CD8-positive, alpha-beta memory T cell (primary cell): ENCODE measurements at places on chromosomes 16 and 17. TPM values are rescaled to one million over a fixed set of nuclear protein-coding genes. Genes with fewer than 3 reads are reported as not detected.

DNA sequence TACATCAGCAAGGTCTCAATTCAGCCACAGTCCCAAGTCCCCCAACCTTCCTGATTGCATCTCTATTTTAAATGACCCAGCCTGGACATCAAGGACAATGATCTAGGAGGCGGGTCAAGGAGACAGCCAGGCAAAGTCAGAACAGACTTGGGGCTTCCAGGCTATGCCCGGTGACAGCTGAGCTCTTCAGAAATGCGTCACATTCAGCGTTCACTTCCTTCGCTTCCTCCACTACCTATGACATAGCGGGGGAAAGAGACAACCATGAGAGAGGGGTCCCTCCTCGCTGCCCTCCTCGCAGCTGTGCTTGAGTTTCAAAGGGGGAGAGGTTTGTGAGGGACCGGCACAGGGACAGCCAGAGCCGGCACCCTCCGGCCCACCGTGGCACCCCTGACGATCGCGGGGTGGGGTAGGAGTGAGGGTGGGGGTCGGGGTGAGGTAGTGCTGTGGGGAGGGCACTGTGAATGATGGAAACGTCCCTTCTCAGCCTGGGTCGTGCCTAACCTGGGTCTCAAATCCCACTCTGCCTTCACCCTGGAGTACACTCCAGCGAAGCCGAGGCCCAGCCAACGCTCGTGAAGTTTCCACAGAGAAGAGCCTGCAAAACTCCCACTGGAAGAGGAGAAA, 12.3 kb upstream of the LGALS3BP start:
- no peaks in the 10 kb centered on the region for H3K27me3 ChIP-seq
- peaks cover 15% of the 10 kb centered on the region for H3K36me3 ChIP-seq
- DNase-seq = no peak
- H3K4me3 ChIP-seq = no peak overlapping the region
- H3K4me1 ChIP-seq = peaks cover 1% of the 10 kb centered on the region
- H3K27ac ChIP-seq = no peak overlapping the region

- no peak overlapping the region for H3K4me3 ChIP-seq
- H3K27me3 ChIP-seq = no peaks in the 10 kb centered on the region
- DNase-seq = no peak
- no peaks in the 10 kb centered on the region for H3K36me3 ChIP-seq
- H3K4me1 ChIP-seq = peaks cover 21% of the 10 kb centered on the region
These were observed 180.9 kb downstream of the RPTOR start for GRCh38 chr17:80725517-80725916.

DNA sequence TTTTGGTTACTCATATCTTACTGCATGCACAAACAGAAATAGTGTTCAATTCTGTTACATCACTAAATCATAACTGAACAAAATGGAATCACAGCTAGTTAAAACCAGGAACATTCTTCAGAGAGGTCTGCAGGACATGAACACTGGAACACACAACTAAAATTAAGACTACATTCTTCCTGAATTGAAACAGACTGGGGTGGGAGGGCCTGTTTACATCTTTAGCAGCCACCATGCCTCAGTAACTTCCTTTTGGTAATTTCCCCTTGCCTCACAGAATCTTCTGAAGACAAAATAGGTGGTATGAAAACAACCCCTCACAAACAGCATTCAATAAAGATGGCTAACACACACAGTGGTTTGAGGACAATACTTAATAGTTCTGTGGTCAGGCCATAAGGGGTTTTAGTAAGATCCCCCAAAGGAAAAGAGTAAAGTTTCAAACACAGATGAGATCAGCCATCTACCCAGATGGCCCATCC, 6.5 kb downstream of the MARF1 start:
- DNase-seq = no peak
- peak overlapping the region; percentile 13 for H3K27ac ChIP-seq
- peaks cover 49% of the 10 kb centered on the region for H3K4me1 ChIP-seq
- peaks cover 50% of the 10 kb centered on the region for H3K36me3 ChIP-seq
- H3K4me3 ChIP-seq = peak overlapping the region; percentile 16

- H3K36me3 ChIP-seq = no peaks in the 10 kb centered on the region
- no peak overlapping the region for H3K27ac ChIP-seq
- peaks cover 4% of the 10 kb centered on the region for H3K4me1 ChIP-seq
- DNase-seq = no peak
These were observed 3.5 kb downstream of the MGAT5B start for GRCh38 chr17:76871668-76872067.

DNA sequence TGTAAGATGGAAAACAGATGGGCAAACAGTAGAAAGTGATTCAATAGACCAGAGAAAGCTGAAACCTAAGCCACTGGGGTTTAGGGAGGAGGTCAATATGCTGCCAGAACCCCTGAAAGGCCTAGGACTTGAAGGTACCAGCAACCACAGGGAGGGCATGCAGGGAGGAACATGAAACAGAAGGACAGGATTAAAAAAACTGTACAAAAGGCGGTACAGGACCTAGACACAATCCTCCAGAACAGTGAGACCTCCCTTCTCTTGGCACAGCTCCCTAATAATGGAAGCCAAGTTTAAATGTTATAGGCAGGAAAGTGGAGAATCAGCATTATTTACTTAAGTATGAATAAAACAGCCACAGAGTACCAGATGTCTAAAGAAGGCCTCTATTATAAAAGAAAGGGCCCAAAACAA, 105.5 kb downstream of the SPAG9 start:
- H3K27ac ChIP-seq = no peak overlapping the region
- no peak for DNase-seq
- no peaks in the 10 kb centered on the region for H3K27me3 ChIP-seq
- H3K4me3 ChIP-seq = no peak overlapping the region
- no peaks in the 10 kb centered on the region for H3K4me1 ChIP-seq
- peaks cover 12% of the 10 kb centered on the region for H3K36me3 ChIP-seq

- no peak overlapping the region for H3K4me3 ChIP-seq
- H3K27me3 ChIP-seq = peaks cover 42% of the 10 kb centered on the region
- no peak overlapping the region for H3K27ac ChIP-seq
These were observed 13.9 kb upstream of the OR1F1 start for GRCh38 chr16:3173892-3174617.

DNA sequence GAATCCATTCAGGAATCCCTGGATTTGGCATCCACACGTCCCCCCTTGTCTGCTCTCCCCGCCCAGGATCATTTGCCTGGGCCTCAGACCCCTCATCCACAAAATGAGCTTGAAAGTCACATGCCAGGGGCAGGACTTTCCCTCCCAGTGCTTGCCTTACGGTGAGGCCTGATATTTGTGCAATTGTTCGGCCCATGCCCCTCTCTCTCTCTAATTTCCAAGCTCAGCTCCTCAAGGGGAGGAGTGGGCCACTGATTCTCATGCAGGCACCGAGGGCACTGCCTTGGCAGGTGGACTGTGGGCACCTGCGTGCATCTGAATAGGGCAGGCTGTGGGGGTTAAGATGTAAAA, 267.2 kb upstream of the FOXF1 start:
- no peaks in the 10 kb centered on the region for H3K4me1 ChIP-seq
- H3K27me3 ChIP-seq = peaks cover 9% of the 10 kb centered on the region
- no peak overlapping the region for H3K27ac ChIP-seq
- no peak overlapping the region for H3K4me3 ChIP-seq

DNA sequence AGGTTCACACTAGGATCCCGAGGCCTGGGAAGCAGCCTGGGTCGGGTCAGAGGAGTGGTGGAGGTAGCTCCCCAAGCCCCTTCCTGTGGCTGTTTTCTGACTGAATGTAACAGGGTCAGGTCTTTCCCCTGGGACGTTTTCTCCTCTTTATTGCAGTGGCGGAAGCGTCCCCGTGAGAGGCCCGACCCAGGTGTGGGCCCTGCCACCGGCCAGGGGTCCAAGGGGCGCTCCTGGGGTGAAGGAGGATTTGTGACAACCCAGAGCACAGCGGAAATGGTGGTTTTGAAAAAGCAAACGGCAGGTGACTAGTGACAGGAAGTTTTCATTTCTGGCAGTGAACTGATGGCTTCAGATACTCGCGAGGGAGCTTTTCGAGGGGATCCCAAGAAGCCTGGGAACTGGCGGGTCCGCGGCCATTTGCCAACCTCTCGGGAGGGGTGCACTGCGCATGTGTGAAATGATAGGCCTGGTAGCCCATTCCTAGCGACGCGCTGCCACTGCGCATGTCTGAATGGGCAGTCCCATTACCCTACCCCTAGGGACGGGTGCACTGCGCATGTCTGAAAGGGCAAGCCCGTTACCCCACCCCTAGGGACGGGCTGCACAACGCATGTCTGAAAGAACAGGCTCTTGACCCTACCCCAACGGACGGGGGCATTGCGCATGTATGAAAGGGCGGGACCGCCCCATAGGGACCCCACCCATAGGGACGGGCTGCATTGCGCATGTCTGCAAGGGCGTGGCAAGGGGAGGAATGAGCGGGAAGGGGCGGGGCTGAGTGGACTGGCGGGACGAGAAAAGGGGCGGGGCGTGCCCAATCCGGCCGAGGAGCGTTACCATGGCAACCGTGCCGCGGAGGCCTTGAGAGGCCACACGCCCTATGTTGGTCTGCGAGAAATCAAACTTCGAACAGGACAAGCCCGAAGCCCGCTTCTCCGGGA, 1747.9 kb downstream of the TP53TG3F start:
- no peaks in the 10 kb centered on the region for H3K4me1 ChIP-seq
- no peak overlapping the region for H3K27ac ChIP-seq
- no peaks in the 10 kb centered on the region for H3K36me3 ChIP-seq
- no peak overlapping the region for H3K4me3 ChIP-seq

DNA sequence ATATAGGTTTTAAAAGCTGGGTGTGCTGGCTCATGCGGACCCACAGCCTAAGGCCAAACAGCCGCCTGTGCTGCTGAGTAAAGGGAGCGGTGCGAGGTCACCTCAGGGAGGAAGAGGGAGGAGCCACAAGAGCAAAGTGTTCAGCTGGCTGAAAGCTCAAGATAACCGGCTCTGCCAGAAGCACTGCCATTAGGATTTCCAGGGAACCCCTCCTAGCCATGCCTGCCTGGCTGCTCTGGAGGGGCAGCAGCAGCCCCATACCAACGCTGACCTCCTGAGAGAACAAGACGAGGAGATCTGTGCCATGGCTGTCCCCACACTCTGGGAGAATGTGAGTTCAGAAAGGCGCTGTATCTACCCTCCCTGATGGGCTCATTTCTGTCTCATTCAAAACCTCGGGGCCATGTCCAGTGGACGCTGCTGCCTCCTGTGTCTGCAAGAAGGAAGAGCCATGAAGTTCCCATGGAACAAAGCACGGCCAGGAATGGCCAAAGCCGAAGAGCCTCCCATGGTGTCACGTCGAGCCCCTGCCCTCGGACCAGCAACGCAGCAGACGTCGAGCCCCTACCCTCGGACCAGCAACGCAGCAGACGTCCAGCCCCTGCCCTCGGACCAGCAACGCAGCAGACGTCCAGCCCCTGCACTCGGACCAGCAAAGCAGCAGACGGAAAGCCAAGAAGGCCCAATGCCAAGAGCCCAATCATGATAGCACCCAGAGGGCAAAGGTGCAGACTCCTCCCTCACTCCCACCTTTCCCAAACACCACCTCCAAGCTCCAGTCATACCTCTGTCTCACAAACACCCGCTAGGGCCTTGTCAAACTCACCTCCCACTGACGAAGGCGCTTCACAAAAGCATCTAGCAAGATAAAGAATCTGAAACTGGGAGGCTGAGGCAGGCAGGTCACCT, 107.0 kb downstream of the ANKRD11 start:
- no peaks in the 10 kb centered on the region for H3K27me3 ChIP-seq
- H3K27ac ChIP-seq = no peak overlapping the region
- H3K36me3 ChIP-seq = no peaks in the 10 kb centered on the region
- H3K4me1 ChIP-seq = peaks cover 92% of the 10 kb centered on the region

DNA sequence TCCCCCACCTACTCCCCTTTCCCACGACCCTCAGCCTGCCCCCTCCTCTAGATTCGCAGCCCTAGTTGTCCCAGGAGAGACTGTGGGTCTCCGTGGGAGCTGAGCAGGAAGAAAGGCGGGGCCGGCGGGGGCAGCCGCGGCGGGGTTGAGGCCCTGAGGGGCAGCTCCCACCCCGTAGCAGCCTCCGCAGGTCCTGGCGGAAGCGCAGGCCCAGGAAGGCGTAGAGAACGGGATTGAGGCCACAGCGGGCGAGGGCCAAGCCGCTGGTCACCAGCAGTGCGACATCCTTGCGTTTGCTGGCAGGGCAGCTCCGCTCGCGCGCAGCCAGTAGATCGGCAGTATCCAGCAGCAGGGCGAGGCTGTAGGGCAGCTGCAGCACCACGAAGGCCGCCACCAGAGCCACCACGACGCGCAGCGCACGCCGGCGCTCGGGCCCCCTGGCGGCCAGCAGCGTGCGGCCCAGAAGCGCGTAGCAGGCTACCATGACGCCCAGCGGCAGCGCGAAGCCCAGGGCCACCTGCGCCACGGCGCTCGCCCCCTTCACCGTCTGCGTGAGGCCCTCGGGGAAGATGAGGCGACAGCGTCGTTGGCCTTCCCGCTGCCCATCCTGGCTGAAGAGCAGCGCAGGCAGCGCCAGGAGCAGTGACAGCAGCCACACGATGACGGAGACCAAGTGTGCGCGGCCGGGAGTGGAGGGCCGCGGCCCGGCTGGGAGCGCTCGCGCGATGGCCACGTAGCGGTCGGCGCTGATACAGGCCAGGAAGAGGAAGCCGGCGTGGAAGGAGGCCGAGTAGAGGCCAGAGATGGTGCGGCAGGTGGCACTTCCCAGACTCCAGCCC, 1.9 kb downstream of the CCR10 start:
- H3K4me1 ChIP-seq = peaks cover 71% of the 10 kb centered on the region
- peak overlapping the region; percentile 66 for H3K4me3 ChIP-seq
- H3K27ac ChIP-seq = peak overlapping the region; percentile 53
- DNase-seq = peak; percentile 60
- H3K36me3 ChIP-seq = no peaks in the 10 kb centered on the region

- H3K4me1 ChIP-seq = no peaks in the 10 kb centered on the region
- no peak overlapping the region for H3K4me3 ChIP-seq
- no peaks in the 10 kb centered on the region for H3K36me3 ChIP-seq
- H3K27me3 ChIP-seq = peaks cover 2% of the 10 kb centered on the region
- DNase-seq = no peak
- H3K27ac ChIP-seq = no peak overlapping the region
These were observed 8.6 kb upstream of the KDM6B start for GRCh38 chr17:7825206-7825990.

GRCh38 chr17:1590747-1591473, 28.3 kb upstream of the PITPNA start:
- no peak overlapping the region for H3K4me3 ChIP-seq
- H3K4me1 ChIP-seq = no peaks in the 10 kb centered on the region
- DNase-seq = no peak
- no peak overlapping the region for H3K27ac ChIP-seq
- H3K27me3 ChIP-seq = no peaks in the 10 kb centered on the region
- no peaks in the 10 kb centered on the region for H3K36me3 ChIP-seq

The IL17C gene
- total RNA-seq = 0.22 TPM

The ARL17B gene
- 12.9 TPM for total RNA-seq

The TEX14 gene
- total RNA-seq = 0.11 TPM

The PRSS21 gene
- total RNA-seq = 8.8 TPM

The RBBP6 gene
- 66.0 TPM for total RNA-seq

The TMEM238L gene
- total RNA-seq = not detected
